ENCODE measurements at places on chromosomes 3 and 15.
A peak's percentile ranks its signal among the peaks of the same experiment; 100 is the strongest.

DNA sequence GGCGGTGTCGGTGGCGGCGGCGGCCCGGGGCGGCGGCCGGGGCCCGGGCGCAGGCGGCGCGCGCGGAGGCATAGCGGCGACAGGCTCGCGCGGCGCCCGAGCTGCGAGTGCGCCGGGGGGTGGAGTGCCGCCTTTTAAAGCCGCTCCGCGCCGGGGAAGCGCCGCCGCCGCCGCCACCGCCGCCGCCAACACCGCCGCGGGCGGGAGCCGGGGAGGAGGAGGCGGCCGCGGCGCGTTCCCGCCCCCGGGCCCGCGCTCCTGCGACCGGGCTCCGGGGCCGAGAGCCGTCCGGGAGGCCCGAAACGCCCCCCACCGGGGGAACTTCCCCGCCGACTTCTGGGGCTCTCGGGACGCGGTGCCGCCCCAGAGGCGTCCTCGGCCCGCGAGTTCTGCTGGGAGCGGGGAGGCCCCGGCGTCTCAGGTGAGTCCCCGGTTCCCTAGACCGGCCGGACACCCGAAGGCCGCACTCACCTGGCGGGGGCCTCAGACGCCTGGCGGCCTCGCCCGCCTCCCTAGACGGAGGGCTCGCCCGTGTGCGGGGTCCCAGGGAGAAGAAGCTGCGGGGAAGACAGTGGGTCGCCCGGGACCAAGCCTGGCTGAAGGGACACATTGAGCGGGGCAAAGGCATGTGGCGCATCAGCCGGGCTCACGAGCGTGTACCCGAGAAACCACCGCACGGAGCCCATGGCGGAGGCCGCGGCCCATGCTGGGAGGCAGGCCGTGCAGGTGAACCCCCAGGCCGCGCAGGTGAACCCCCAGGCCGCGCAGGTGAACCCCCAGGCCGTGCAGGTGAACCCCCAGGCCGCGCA, at the start of gene PCSK6:
TSS of gene PCSK6 (minus strand) at position 109 of the 809 bp plus-strand sequence. CDS start at position 72, 37 bp downstream.
- no peak for DNase-seq

- no peak for DNase-seq
These were observed 53.6 kb upstream of the MYO5C start for GRCh38 chr15:52349052-52349700.

- no peak for DNase-seq
These were observed 112.1 kb upstream of the MB21D2 start for GRCh38 chr3:193029800-193030199.

DNA sequence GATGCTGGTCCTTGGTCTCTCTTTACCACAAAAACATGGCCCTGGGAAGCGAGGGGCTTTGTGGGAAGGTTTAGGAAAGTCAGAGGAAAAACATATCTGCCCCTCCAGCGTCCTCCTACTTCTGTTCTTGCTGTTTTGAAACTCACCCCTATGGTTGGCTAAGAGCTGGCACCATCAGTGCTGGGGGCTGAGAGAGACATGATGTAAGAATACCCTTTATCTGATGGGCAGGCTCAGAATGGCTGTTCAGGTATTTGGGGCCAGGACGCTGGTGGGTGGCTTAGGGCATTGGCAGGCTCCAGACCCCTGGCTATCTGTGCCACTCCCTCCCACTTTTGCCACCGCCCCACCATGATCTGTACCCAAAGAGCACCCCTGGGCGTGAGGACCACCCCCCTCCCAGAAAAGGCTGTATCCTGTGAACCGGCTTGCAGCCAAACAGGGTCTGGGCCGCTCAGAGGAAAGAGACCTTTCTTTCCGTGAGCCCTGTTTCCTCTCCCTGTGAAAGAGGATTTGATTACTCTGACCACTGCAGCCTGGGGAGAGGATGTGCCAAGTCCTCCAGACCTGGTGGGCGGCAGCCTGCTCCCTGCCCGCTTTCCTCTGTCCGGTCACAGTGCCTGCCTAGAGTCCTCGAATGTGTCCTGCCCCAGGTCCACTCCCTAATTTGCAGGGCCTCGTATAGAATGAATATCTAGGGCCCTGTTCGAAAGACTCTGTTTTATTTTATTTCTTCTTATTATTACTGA, 61.3 kb upstream of the SLC6A6 start:
- DNase-seq = no peak

DNA sequence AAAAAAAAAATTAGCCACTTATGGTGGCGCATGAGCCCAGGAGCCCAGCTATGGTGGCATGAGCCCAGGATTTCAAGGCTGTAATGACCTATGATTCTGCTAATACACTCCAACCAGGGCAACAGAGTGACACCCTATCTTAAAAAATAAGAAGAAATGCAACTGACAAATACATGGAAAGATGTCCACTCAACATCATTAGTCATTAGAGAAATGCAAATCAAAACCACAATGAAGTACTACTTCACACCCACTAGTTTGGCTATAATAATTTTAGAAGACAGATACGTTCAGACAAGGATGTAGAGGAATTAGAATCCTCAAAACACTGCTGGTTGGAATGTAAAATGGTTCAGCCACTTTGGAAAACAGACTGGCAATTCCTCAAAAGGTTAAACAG, 10.5 kb downstream of the PRKAR2A start:
- no peak for DNase-seq

GRCh38 chr3:127074900-127075360, 92.0 kb downstream of the PLXNA1 start:
- peak; percentile 67 for DNase-seq

DNA sequence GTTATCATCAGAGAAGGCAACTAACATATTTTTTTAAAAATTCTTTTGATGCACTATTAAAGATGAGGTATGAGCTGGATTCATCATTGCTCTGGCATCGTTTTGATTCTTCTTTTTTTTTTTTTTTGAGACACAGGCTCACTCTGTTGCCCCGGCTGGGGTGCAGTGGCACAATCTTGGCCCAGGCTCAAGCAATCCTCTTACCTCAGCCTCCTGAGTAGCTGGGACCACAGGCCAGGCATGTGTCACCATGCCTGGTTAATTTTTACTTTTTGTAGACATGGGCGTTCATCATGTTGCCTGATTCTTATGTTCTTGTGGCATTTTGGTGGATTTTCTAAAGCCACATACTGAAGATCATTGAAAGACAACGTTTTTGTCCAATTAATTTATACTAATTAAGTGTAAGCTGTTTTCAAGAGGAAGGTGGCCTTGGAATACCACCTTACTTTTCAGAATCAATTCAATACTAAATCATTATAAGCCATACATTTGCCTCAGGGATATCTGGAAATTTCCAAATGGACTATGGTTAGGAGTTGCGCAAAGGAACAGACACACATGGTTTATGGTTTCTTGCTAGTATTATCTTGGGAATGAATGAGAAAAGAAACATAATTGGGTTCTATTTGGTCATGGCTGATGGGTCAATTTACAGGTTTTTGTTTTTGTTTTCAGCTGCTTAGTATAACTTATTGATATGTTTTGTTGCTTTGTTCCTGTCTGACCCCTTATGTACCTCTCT, 22.8 kb downstream of the SLC28A2 start:
- no peak for DNase-seq

- DNase-seq = no peak
These were observed 76.7 kb downstream of the GHSR start for GRCh38 chr3:172371544-172371943.

GRCh38 chr3:72052841-72053409, 268.0 kb upstream of the PROK2 start:
- DNase-seq = no peak

- no peak for DNase-seq
These were observed 13.4 kb upstream of the DGKG start for GRCh38 chr3:186375443-186375842.

GRCh38 chr15:24756101-24756500, 80.5 kb downstream of the NPAP1 start:
- DNase-seq = no peak

DNA sequence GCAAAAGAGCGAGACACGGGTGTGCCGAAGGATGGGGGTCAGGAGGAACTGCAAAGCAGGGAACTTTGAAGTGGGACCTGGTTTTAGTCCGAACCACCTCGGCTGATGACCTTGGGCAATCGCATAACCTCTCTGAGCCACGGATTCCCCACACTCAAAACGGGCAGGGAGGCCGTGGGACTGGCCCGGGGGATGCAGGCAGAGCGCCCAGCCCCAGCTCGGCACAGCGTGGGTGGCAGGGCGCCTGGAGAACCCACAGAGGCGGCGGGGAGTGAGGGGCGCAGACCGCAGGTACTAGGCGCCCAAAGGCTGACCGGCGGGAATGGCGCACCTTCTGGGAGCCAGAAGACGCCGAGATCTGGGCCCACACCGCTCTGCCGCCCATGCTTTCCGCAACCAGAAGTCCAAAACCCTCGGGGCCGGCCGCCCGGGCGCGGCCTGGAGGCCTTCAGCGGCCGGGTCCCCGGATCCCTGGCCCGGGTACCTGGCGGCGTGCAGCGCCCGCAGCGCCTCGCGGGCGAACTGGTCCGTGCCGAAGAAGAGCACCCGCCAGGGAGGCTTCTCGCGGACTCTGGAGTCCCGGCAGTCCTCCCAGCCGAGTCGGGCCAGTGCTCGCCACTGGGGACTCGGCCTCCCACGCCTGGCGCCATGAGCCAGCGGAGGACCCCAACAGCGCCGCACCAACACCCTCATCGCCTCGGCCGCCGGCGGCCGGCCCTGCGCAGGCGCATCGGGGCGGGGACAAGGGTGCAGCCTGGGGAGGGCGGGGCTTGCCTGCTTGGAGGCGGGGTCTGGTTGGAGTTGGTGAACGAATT, at the start of gene MTFMT:
TSS of gene MTFMT (minus strand) at position 719 of the 815 bp plus-strand sequence. CDS start at position 693, 26 bp downstream.
- peak; percentile 46 for DNase-seq

- DNase-seq = no peak
These were observed 180.6 kb downstream of the LSAMP start for GRCh38 chr3:116264546-116265319.

- DNase-seq = peak; percentile 39
These were observed 268.7 kb downstream of the XXYLT1 start for GRCh38 chr3:195001961-195002861.

DNA sequence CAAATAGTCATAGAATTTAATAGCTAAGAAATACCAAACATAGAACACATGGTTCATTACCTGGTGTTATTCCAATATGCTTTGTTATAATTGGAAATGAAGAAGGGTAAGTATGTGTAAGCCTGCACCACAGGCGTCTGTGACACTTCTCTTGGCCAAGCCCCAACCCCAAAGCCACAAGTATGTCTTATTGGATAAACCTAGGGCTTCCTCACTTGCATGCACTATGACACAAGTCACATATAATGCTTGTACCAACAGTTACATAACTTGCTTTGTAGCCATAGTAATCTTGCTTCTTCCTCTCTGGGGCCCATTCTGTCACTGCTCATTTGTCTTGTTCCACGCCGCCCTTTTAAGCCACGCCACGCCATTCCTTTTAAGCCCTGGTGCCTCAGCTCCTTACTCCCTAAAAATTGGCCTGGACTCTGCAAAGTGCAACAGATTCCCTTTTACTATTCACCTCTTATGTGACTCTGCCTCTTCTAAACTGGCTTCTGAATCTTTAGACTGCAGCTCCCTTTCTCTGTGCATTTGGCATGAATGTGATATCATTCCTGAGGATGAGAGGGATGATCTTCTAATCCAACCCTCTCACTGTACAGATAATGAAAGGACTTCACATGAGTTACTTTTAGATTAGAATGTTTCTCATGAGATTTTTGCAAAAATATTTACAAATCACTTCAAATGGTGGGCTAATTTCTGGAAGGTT, 48.1 kb upstream of the EPHA3 start:
- DNase-seq = no peak

DNA sequence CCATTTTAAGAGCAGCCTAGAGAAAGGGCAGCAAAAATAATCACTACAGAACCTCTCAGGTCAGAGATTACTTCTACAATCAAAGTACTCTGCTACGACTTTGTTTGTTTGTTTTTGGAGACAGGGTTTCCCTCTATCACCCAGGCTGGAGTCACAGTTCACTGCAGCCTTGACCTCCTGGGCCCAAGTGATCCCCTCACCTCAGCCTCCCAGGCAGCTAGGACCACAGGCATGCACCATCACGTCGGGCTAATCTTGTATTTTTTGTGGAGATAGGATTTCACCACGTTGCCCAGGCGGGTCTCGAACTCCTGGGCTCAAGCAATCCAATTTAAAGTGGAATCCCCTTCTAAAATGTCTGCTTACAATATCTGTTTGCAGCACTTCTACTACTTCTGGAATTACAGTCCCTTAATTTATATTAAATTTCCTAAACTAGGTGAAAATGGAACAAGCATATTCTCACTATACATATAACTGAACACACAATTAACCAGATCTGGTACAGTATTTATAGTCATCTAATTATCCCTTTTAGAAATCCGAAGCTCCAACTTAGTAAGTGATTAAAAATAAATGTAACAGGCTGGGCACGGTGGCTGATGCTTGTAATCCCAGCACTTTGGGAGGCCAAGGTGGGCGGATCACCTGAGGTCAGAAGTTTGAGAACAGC, 4.4 kb downstream of the UACA start:
- DNase-seq = no peak

DNA sequence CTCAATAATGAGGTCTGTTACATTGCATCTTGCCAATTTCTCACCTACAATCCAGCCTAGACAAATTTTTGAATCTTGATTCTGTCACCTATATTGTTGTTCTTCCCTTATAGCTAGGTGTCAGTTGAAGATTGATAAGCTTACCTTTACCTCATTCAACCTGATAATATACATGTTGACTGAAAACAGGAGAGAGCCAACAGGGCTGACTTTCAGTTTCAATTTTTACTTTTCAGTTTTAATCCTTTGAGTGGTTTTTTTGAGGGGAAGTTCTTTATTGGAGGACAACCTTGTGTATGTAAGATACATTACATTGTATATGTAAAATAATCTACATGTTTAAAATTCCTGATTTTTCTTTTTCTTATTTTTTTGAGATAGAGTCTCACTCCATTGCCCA, 5.8 kb downstream of the ATP13A5 start:
- no peak for DNase-seq

DNA sequence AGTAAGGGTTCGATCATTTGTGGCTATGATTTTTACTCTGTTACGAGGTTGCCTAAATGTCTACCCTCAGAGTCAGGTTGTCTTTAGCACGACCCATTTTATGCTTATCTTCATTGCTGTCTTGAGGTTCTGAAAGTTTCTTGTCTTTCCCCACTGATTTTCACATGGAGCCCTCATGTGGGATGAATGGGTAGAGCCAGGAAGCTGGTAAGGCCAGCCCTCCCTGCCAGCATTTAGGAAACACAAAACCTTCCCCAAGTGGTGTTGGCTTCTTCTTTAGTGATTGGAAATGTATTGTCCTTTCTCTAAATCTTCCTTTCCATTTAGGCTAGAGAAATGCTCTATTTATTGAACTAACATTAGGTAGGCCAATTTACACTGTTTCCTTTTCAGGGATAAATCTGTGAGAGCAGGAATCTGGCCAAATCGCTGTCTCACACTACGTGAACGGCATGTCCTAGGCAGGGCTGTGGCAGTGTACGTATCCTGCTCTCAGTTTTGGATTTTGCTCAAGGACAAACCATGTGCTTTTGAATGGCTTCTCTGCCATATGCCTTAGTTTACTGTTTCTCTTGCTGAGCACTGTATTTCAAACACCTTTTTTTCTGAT, 43.7 kb downstream of the MYZAP start:
- no peak for DNase-seq

GRCh38 chr3:192957441-192958021, 39.9 kb upstream of the MB21D2 start:
- DNase-seq = peak; percentile 36

DNA sequence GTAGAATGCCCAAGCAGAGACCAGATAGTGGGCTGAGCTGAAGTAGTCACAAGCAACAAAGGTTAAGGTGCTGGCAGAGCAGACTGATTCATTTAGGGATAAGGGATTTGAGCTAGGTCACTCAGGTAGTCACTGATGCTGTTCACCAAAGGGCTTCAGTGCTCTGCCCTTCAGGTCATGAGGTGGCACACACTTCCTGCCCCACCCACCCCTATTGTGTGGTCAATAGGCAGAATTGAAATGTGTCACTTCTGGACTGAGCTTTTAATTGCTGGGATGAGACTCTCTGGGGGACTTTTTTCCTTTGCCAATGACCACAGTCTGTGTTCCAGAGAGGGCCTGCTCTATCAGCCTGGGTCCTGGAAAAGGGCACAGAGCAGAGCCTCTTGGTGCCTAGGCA, 2.9 kb upstream of the DIS3L start:
- no peak for DNase-seq
